Cortex of kidney (tissue), 1 donor: ENCODE measurements at places on chromosomes 4 and X.

- no peak for DNase-seq
Measured at GRCh38 chr4:40350627-40351227, 15.6 kb downstream of the CHRNA9 start.

DNA sequence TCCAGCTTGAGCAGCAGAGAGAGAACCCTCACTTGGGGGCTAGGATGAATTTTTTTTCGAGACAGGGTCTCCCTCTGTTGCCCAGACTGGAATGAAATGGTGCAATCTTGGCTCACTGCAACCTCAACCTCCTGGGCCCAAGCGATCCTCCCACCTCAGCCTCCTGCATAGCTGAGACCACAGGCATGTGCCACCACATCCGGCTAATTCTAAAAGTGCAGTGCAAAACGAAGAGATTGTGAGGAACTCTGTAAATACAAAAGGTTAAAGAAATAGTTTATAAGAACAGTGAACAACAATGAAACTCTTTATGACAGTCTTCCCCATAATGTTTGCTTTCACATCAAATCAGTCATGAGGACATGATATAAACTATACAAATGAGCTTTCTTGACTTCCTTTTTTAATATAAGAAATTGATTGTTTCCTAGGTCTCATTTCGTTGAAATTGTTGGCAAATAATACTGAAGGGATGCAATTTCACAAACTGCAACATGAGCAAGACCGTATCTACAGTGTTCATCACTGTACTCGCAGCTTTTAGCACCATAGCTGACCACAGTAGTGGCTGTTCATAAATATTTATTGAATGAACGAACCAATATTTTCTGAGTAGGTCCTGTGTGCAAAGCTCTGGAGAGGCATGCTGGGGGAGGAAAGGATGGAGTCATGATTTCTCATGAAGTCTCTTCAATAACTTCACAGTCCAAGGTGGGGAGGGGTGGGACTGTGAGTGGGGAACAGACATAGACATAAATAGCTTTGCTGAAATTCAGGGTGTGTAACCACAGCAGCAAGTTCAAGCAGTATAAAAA lies 116.1 kb downstream of the SHROOM3 start:
- no peak for DNase-seq

DNA sequence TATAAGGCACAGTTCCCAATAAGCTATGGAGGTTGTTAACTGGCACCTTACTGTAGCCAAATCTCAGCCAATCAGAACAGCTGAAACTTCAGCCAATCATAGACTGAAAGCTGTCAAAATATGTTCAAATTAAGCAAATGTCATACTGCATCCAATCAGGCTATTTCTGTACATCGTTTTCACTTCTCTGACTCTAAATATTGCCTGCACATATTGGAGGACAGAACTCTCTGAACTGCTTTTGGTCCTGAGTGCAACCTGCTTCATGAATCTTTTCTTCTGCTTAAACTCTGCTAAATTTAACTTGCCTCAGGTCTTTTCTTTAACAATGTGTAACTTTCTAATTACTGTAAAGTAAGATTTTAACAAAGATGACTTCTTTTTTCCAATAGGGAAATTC lies 1198.9 kb upstream of the PCDH7 start:
- no peak for DNase-seq

DNA sequence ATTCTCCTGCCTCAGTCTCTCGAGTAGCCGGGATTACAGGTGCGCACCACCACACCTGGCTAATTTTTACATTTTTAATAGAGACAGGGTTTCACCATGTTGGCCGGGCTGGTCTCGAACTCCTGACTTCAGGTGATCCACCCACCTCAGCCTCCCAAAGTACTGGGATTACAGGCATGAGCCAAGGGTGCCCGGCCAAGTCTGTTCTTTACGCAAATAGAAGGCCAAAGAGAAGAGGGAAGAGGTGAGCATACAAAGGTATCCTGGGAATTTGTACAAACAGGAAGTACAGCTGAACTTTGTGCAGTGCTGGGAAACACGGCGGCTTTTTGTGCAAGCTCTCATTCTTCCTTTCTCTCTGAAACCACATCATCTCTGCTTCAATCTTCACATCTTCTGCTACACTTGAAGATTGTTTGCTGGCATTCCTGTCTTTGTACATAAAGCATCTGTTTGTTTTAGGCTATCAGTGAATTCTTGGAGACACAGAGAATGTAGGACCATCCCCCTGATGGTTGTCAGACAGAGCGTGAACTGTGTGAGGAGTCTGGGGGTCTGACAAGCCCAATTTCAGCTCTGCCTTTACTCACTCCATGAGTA lies 71.9 kb upstream of the PRSS48 start:
- DNase-seq = no peak

GRCh38 chrX:825991-826390 lies 195.4 kb downstream of the SHOX start:
- no peak for DNase-seq

DNA sequence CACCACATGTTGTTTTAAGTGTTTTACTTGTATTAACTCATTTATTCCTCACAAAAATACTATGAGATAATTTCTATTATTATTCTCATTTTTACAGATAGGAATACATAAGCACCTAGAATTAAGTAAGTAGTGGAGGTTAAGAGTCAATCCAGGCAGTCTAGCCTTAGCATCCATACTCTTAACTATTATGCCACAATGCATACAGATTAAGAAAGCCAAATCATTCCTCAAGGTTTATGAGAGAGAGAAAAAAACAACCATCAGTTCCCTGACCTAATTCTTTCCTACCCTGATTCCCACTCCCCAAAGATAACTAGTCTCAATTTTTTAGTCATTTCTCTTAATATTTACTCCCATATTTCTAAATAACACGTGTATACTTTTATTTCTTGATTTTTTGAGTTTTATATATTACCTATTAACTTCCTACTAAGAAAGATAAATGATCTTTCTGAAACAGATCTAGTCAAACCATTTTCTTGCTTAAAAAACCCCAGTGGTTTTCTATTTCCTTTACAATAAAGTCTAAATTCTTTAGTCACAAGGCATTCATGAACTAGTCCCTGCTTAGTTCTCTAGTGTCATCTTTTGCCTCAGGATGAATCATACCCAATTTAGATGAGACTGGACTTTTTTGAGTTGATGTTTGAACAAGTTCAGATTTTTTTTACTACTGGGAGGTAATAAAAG lies 16.0 kb downstream of the UBA6 start:
- no peak for DNase-seq

GRCh38 chr4:184383497-184384055 lies 90.8 kb downstream of the IRF2 start:
- no peak for DNase-seq

GRCh38 chr4:155331478-155331877 lies 45.3 kb downstream of the MAP9 start:
- DNase-seq = no peak

- no peak for DNase-seq
Measured at GRCh38 chrX:8980756-8981155, 53.2 kb downstream of the FAM9B start.

- DNase-seq = no peak
Measured at GRCh38 chr4:88737307-88737941, 39.8 kb upstream of the NAP1L5 start.

GRCh38 chr4:109327641-109328040 lies 25.2 kb upstream of the COL25A1 start:
- no peak for DNase-seq

- DNase-seq = no peak
Measured at GRCh38 chrX:683576-683975, 53.0 kb downstream of the SHOX start.

DNA sequence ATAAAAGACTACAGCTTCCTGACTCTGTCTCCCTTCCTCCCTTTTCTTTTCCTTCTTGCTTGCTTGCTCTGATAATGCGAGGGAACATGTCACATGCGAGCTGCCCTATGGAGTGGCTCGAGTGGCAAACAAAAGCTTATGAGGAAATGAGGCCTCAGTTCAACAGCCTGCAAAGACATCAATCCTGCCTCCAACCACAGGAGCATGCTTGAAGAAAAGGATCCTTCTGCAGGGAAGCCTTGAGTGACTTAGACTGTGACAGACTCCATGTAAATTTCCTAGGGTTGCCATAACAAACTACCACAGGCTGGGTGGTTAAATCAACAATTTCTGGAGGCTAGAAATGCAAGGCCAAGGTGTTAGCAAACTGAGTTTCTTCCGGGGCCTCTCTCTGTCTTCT lies 152.5 kb downstream of the NR3C2 start:
- no peak for DNase-seq

DNA sequence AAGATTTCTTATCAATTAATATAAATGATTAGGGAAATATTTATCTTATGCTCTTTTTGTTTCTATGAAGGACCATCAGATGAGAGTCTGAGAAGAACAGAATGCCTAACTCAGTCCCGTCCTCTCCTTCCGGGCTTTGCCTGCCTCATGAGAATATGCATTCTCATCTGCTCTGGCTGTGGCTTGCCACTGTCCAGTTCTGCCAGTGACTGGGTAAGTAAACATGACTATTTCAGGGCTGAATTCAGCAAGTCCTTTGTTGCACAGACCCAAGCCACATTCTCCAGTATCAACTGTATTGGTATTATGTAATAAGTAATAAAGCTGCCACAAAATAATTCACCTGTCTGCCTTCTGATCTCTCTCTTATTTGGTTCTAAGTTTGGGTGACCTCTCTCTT lies 110.7 kb downstream of the WDFY3 start:
- DNase-seq = no peak

GRCh38 chr4:176546975-176547374 lies 227.2 kb downstream of the SPCS3 start:
- no peak for DNase-seq

DNA sequence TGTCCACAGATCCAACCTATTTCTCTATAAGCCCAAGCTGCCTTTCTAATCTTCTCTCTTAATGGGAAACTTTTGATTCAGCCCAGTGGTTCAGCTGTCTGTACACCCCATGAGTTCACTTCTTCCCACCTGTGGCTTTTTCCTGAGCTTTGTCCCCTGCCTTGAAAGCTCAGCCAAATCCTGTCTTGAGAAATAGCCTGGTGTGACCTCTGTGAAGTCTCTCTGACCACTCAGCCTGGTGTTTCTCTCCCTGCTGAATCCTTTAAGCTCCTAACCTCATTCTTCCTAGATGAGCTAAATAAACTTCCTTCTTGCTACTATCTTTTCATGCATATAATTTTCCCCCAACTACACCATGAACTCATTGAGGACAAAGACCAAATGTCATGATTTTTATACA lies 15.2 kb upstream of the HERC5 start:
- no peak for DNase-seq

DNA sequence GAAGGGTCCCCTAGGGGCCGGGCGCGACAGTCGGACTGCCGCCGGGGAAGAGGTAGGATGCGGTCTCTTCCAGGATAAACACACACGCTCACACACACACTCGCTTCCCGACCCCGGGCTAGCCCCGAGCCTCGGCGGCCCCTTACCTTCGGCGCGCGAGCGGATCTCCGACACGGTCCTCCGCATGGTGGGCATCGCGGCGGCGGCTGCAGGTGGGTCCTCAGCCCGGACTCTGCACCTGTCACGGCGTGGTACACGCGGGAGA lies 294 bp downstream of the ATP8A1 start:
- DNase-seq = no peak

DNA sequence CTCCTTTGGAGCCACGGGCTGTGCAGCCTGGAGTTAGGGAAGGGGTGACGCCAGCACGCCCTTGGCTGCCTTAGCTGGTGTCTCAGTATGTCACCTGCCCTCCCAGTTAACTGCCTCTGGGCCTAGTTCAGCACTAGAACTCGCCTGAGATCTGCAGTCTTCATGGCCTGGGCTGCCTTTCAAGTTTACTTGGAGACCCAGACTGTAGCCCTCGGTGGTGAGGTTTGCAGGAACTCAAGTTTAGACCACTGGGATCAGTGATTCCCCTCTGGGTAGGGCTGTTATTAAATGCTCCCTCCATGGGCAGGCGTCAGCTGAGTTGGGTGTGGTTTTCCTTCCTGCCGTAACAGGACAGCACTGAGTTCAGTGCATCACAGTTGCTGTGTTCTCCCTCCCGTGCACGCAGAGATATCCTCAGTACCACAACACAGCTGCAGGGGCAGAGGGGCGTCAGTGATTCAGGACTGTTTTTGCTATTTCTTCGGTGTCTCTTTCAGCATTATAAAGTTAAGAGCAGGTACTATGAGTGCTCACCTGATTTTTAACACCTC lies 30.5 kb downstream of the PLAC8 start:
- no peak for DNase-seq
